H54 (cell line): ENCODE measurements at places on chromosomes 2 and 18.

DNA sequence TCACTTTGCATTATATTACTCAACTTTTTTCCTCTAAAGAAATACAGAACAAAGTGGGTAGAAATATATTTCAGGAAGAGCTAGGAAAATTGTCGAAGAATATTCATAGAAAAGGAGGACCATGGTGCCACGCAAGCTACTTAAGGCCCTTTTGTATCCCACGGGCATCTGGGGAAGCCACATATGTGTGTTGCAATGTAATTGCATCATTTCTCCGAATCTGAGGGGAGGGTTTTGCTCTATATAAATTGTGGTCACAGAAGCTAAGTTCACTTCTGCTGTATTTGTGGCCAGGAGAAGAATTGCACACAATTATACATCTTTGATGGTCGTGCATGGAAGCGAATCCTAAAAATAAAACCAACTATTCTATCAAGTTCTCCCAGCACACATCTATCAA is 360.3 kb downstream of the IRS1 start:
- DNase-seq: no peak

GRCh38 chr2:166651080-166651675 is 157.1 kb upstream of the SCN7A start:
- no peak for DNase-seq

DNA sequence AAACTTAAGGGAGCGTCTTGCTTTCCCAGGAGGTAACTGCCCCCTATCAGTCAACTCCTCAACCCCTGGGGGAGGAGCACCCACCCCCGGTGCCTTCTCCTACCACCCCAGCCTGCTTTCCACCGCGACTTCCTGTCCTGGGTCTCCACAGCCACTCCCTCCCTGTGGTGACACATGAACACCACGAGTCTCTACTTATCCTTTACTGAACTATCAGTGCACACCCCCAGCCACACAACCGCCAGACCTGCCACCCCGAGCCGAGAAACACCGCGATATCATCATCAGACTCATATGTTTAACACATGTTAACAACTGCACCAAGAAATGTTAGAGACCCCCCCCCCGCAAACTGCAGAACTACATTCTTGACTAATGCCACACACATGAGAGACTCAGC is 43.3 kb downstream of the LONRF2 start:
- DNase-seq: no peak

DNA sequence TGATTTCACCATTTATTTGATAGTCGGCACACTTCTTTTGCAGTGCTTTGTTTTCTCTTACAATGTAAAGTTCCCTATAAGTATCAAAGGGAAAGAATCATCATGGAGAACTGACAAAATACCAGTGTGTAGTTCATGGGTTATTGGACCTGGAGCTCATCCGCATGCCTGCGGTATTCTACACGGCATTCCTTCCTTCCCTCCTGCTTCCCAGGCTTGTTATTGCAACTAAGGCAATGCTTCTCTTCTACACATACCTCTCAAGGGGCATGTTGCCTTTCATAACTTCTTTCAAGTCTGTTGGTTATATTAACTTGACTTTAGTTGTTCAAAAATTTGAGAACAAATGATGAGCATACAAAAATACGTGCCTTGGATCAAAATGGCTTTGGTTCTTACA is 24.3 kb upstream of the FAP start:
- no peak for DNase-seq

GRCh38 chr2:127917916-127918315 is 32.2 kb upstream of the AMMECR1L start:
- DNase-seq: no peak

GRCh38 chr18:79056827-79057367 is 12.3 kb upstream of the ATP9B start:
- DNase-seq: no peak

GRCh38 chr18:46909497-46909896 is 7.8 kb downstream of the PIAS2 start:
- no peak for DNase-seq

- no peak for DNase-seq
Measured at GRCh38 chr2:45445037-45445436, 166.0 kb downstream of the SRBD1 start.

DNA sequence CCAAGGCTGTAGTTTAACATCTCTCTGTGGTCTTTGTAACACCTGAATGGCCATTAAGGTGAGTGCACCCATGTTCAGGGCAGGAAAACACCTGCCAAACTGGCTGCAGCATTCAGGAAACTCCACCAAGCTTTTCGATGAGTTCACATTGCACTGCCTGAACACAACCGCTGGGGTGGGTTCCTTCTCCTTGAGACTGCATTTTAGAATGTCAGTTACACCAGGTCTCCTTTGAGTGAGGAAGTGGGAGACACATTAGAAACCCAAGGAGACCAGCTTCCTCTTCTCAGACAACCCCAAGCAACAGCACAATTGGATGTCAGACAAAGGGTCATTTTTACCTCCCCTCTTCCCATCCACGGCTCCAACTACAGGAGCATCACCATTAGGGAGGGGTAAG is 35.2 kb downstream of the CYRIA start:
- no peak for DNase-seq

DNA sequence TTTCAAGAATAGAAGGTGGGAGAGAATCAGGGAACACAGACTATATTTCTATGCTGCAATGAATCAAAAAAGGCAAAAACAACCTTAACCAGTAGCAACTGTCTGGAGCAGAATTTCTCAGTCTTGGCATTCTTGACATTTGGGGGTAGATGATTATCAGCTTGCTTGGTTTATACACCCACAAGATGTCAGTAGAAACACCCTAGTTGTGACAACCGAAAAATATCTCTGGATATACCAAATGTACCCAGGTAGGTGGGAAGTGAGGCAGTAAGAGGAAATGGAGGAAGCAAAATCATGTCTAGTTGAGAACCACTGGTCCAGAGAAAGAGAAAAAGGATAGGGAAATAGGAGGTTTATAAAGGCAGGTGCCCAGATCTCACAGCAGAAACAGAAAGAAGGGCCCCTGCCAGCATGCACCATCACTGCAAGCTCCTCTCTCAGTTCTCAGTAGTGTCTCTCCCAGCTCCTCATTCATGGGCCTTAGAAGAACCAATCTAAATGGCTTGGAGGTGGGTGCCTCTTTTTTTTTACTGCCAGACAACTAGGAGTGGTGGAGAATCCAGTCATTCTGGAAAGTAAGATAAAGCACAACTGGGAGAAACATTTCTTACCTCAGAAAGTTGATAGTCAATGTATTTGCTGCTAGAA is 50.4 kb downstream of the MBD2 start:
- no peak for DNase-seq

GRCh38 chr2:217953531-217953932 is 49.3 kb downstream of the TNS1 start:
- DNase-seq: no peak

DNA sequence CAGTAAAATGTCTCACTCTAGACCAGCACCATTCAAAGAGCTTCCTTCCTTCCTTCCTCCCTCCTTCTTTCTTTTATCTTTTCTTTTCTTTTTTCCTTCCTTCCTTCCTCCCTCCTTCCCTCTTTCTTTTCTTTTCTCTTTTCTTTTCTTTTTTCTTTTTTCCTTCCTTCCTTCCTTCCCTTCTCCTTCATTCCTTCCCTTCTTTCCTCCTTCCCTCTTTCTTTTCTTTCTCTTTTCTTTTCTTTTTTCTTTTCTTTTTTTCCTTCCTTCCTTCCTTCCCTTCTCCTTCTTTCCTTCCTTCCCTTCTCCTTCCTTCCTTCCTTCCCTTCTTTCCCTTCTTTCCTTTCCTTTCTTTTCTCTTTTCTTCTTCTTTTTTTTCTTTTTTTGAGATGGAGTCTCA is 985.1 kb downstream of the DSC3 start:
- no peak for DNase-seq

GRCh38 chr2:70391988-70392387 is 90.1 kb upstream of the FAM136A start:
- DNase-seq: no peak

GRCh38 chr2:20118051-20118450 is 66.6 kb upstream of the LAPTM4A start:
- DNase-seq: no peak
